ENCODE measurements at places on chromosomes 13 and 19.
A peak's percentile ranks its signal among the peaks of the same experiment; 100 is the strongest.

- DNase-seq: no peak
Observed at GRCh38 chr13:40793339-40793738, 3.9 kb downstream of the SLC25A15 start.

- no peak for DNase-seq
Observed at GRCh38 chr19:16168465-16169081, 4.8 kb downstream of the CIB3 start.

DNA sequence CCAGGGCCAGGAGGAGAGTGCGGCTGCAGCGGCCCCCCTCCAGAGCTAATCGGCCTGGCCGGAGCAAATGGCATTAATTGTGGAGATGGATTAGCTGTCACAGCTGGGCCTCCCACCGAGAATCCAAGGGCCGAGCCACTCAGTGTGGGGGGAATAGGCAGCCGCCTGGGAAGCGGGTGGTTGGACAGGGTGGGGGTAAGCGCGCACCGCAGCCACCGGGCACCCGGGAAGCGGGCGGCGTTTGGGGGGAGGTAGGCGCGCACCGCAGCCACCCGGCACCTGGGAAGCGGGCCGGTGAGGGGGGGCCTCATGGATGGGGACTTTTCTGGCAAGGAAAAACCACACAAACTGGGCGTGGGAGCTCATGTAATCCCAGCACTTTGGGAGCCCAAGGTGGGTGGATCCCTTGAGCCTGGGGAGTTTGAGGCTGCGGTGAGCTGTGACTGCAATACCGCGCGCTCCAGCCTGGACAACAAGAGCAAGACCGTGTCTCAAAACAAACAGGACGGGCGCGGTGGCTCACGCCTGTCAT, 9.7 kb downstream of the R3HDM4 start:
- DNase-seq: no peak

- DNase-seq: no peak
Observed at GRCh38 chr13:110953833-110954532, 39.1 kb upstream of the ANKRD10 start.

DNA sequence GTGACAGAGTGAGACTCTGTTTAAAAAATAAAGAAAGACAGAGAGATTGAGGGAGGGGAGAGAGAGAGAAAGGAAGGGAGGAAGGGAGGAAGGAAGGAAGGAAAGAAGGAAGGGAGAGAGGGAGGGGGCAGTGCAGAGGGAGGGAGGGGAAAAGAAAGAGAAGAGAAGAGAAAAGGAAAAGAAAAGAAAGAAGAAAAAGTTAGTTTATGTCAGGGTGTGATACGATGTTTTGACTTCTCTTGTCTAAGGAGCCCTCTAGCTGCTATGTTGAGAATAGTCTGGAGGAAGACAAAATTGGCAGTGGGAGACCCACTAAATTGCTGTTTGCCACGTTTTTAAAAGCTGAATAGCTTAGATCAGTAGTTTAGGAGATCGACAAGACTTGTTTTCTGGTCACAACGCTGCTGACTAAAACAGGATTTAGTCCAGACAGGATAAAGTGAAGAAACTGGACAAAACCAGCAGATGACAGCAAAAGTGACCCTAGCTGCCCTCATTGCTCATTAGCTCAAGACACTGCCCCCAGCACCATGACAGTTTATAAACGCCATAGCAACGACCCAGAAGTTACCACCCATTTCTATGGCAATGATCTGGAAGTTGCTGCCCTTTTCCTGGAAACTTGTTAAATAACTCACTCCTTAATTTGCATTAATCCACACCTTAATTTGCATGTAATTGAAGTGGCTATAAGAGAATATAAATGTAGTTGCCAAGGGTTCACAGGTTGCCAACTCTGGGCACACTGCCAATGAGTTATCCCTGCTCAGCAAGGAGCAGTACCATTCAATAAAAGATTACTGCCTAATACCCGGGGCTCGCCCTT, 11.1 kb downstream of the TEX101 start:
- no peak for DNase-seq

DNA sequence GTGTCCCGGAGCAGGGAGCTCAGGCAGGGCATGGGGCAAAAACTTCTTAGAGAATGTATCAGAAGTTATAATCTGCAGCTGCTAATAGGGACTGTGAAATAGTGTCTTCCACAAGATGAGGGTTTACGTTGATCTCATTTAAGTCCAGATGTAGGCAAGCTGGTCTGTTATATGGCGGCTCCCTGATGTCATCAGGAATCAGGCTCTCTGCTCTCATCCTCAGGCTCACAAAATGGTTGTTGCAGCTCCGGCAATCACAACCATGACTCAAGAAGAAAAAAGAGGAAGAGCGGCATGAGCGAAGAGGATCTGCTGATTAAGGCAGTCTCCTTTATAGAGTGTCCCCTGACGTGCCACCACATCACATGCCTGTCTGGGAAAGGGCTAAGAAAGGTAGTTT, 191.3 kb downstream of the KLF5 start:
- no peak for DNase-seq

DNA sequence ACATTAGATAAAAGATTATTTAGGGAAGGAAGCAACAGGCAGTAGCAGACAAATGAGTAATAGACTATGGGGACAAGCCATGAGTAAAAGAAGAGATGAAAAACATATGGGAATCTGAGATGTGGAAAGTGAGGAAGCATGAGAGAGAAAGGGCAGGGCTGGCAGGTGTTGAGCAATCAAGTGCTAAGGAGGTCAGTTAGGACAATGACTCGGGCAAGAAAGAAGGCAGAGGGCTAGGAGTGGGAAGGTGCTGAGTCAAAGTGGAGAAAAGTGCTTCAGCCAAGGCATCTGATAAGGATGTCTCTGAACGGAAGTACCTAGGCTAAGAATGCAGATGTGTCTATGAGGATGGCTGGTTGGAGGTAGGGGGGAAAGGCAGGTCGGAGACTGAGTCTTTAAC, 291.9 kb upstream of the HTR2A start:
- DNase-seq: no peak

DNA sequence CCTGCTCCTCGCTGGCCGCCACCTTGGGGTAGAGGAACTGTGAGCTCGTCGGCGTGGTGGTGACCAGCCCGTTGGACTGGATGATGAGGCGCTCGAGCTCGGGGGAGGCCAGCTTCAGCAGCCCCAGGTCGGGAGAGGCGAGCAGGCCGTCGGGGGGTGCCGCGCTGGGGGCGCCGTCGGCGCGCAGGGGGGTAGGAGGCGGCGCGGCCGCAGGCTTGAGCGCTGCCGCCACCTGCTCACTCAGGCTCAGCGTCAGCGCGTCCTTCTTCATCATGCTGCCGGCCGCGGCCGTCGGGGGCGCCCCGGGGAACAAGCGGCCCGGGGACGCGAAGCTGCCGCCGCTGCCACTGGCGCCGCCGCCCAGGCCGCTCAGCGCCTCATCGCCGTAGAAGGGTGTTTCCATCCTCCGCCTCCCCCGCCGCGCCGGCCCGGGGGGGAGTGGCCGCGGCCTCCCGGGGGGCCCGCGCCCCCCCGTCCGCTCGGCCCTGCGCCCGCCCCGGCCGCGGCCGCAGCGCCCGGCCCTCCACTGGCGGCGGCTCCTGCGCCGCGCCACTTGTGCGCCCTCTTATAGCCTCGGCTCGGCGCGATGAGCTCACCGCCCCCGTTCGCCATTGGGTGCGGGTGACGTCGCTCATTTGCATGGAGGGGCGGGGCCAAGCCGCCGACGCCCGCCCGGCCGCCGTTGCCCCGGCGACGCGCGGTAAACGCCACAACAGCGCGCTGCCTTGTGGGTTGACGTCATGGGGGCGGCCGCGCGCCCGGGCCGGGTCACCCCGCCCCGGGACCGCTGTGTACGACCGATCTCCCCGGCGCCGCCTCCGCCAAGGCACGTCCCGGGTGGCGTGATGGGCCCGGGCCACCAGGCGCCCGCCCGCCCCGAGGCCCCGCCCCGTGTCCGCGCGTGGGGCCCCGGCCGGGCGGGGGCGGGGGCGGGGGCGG, at the start of gene JUND:
Gene JUND (minus strand): TSS at position 541 of the 939 bp plus-strand sequence. CDS start 138 bp downstream, at position 403.
- peak; percentile 96 for DNase-seq

GRCh38 chr13:98405107-98405571, 171.8 kb downstream of the STK24 start:
- no peak for DNase-seq

- DNase-seq: no peak
Observed at GRCh38 chr19:16335226-16335625, 10.6 kb downstream of the KLF2 start.

DNA sequence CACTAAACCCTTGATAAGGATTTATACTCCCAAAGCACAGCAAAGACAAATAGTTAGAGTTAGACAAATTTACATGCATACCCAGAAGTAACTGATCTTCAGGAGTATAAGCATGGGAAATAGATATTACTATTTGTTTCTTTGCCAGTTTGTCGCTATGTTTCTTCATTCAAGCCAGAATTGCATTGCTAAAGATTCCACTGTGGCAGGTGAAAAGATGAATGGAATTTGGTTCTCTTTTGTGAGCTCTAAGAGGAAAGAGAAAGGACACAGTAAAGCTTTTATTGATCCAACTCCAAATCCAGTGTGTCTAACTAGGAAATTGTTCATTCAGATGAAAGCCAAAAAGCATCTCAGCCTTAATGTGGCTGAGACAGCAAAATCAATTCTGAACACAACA, 292.3 kb upstream of the SPRY2 start:
- no peak for DNase-seq

DNA sequence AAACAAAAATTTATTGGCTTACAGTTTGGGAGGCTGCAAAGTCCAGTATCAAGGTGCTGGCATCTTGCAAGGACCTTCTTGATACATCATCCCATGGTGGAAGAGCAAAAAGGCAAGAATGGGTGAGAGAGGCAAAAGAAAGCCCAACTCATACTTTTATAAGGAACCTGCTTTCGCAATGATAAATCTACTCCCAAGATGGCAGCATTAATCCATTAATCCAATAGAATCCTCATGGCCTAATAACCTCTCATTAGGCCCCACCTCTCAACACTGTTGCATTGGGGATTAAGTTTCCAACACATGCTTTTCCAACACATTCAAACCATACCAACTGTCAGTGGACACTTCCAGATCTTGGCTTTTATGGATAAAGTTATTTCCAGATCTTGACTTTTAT, 48.7 kb upstream of the ZNF507 start:
- no peak for DNase-seq

DNA sequence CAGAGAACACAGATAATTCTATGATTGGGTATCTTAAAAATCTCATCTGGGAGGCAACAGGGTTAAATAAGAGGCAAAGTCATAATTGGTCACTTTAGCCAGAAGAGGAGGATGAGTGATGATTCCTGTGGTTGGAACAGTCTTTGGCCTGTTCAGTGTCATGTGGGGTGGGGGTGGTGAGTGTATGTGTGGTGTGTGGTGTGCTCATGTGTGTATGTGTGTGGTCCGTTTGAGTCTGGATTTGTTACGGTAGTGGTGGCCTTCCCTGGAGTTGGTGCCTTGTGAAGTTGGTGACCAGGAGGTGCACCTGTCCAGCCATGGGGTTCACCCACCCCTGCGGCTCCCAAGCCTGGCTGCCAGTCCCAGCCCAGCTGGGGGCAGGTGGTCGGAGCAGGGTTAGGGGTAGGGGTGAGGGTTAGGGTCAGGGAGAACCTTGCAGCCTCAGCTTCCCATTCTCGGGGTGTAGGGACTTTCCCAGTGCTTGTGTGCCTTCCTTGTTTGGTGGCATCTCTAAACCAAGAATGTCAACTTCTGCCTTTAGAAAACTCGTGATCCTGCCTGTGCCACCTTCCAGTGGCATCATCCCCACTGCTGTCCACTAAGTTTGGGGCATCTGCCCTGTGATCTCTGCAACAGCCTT, 97.5 kb downstream of the RAB20 start:
- no peak for DNase-seq

- no peak for DNase-seq
Observed at GRCh38 chr13:29359181-29359580, 236.3 kb downstream of the SLC7A1 start.

DNA sequence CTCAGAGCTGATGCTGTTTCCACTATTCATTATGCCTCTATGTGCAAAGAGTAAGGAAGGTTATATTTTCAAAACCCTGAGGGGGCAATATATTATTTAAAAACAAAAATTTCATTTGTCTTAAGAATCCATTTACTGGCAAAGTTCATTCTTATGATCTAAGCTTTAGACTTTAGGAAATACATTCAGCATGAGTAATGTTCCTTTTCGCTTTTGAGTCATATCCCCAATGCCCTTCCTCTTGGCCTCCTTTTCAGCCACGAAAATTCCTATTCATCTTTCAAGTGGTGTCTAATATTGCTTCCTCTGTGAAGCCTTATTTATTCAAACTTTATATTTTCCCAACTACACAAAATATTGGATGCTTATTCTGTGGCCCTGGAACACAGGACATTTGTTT, 1317.0 kb downstream of the PCDH9 start:
- no peak for DNase-seq

DNA sequence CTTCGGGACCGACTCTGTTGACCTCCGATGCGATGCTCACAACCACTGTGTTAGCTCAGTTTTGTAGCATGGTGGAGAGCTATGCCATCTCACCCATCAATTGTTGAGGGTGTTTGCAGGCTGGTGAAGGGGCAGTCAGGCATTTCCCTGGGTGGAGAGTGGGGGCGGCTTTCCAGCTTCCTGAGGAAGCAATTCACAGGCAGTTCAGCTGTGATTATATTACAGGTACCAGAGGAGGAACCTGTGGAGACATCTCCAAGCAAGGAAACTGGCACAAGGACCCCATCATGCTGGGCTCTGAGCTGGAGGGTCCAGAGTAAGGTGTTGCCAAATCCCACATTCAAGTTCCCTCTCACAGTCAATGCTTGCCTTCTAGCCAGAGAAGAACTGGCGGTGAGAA, 166.0 kb upstream of the ZNF536 start:
- DNase-seq: no peak
